ENCODE measurements at places on chromosomes 5 and 9. TPM values are rescaled to one million over a fixed set of nuclear protein-coding genes. Genes with fewer than 3 reads are reported as not detected.

GRCh38 chr5:65355301-65355700 lies 126.4 kb downstream of the ADAMTS6 start:
- no peak overlapping the region for H3K27ac ChIP-seq
- H3K4me3 ChIP-seq, result peak overlapping the region; percentile 32
- H3K36me3 ChIP-seq, result no peaks in the 10 kb centered on the region
- DNase-seq, result no peak
- H3K27me3 ChIP-seq, result no peaks in the 10 kb centered on the region

DNA sequence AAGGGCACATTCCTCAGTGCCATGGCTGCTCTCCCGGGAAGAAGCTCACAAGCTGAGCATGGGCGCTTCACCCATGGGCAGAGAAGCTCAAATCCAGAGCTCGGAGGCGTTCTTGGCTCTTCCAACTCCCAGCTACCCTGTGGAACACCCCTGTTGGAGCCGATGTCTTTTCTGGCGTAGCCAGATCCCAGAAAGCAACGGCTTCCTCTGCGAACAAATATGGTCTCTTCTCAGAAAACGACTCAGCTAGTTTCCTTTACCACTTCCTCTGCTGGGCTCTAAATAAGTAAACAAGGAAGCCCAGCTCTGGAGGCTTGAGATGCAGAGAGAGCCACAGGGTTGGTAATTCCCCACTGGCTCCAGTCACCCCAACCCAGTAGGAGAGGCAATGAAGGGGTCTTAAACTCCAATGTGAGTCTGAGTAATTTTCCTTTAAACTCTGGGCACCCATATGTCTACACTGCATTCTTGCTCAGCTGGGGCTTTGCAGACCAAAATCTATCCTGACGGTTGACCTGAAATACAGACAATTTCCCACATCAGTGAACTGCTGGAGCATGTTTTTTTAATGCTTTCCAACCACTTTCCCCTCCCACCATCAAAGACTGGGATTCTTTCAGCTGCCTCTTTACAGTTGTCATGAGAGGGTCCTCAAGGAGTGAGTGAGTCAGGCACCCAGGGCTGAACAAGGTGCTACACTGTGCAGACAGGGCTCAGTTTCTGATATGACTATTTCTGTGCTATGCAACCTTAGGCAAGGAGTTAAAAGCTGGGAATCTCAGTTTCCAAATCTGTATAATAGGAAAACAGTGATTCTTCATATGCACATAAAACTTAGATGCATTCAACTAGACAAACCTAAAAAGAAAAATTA lies at the start of gene LCP2:
TSS of gene LCP2 (minus strand) at position 189 of the 874 bp plus-strand sequence. CDS start at position 23, 166 bp downstream.
- H3K4me3 ChIP-seq, result peak within 1 kb of the TSS; percentile 69
- no peak for DNase-seq
- H3K27ac ChIP-seq, result peak within 1 kb of the TSS; percentile 68

Gene SCGB3A1
- total RNA-seq, result not detected

- H3K27ac ChIP-seq, result no peak overlapping the region
- no peaks in the 10 kb centered on the region for H3K27me3 ChIP-seq
- H3K4me1 ChIP-seq, result peaks cover 20% of the 10 kb centered on the region
- H3K4me3 ChIP-seq, result no peak overlapping the region
- no peaks in the 10 kb centered on the region for H3K36me3 ChIP-seq
- no peak for DNase-seq
Observed at GRCh38 chr9:137023583-137023991, 4.5 kb downstream of the ABCA2 start.

DNA sequence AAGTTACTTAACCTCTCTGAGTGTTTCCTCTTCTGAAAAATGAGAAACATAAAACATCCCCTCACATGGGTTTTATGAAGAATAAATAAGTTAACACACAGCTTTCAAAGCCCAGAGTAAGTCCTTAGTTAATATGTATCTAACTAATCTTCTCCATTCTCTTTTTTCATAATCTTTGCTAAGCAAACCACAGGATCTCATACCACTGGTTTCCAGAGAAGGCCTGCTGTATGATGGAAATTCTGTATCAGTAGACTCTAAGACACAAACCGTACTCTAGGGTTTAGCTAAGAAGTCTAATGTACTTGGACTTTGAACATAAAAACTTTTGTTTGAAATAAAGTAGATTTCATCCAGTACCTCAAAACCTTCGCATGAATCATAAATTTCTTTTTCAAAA lies 307.9 kb downstream of the SPOCK1 start:
- H3K27me3 ChIP-seq, result no peaks in the 10 kb centered on the region
- H3K27ac ChIP-seq, result no peak overlapping the region
- H3K36me3 ChIP-seq, result no peaks in the 10 kb centered on the region
- no peak for DNase-seq
- H3K4me3 ChIP-seq, result no peak overlapping the region

- no peak for DNase-seq
- no peaks in the 10 kb centered on the region for H3K36me3 ChIP-seq
- H3K27me3 ChIP-seq, result no peaks in the 10 kb centered on the region
- no peak overlapping the region for H3K4me3 ChIP-seq
- no peaks in the 10 kb centered on the region for H3K4me1 ChIP-seq
Observed at GRCh38 chr5:113042491-113043243, 66.1 kb downstream of the DCP2 start.

Gene KIF20A
- 1.1 TPM for total RNA-seq

Gene SPINK6
- not detected for total RNA-seq

GRCh38 chr5:81631621-81632020 lies 119.3 kb downstream of the SSBP2 start:
- H3K4me1 ChIP-seq, result no peaks in the 10 kb centered on the region
- no peaks in the 10 kb centered on the region for H3K36me3 ChIP-seq
- H3K27ac ChIP-seq, result no peak overlapping the region
- DNase-seq, result no peak
- no peaks in the 10 kb centered on the region for H3K27me3 ChIP-seq
- H3K4me3 ChIP-seq, result no peak overlapping the region

Gene PPP3R2
- total RNA-seq, result not detected

- H3K36me3 ChIP-seq, result no peaks in the 10 kb centered on the region
- H3K4me1 ChIP-seq, result no peaks in the 10 kb centered on the region
- H3K27me3 ChIP-seq, result no peaks in the 10 kb centered on the region
- DNase-seq, result no peak
Observed at GRCh38 chr5:101605700-101606099, 690.4 kb downstream of the SLCO4C1 start.

Gene SV2C
- 0.14 TPM for total RNA-seq

- no peak for DNase-seq
- peaks cover 11% of the 10 kb centered on the region for H3K4me1 ChIP-seq
Observed at GRCh38 chr9:130858739-130859705, 24.0 kb downstream of the ABL1 start.

DNA sequence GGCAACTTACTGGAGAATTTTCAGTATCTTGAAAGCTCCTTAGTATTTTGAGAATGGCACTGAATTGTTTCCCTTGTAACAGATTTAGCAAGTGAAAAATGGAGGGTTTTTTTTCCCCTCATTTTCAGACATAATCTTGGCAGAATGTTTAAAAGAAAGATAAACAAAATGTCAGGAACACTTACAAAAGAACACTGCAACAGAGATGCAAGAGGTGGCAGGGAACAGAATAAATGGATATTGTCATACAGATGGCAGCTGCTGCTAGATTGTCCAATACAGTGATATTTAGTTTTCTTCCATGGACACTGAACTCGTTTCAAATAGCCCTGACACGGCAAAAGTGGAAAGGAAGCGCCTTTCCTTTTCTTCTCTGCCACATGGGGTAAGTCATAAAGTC lies 76.9 kb upstream of the ZNF608 start:
- no peak overlapping the region for H3K4me3 ChIP-seq
- H3K27me3 ChIP-seq, result no peaks in the 10 kb centered on the region
- H3K36me3 ChIP-seq, result no peaks in the 10 kb centered on the region
- H3K27ac ChIP-seq, result no peak overlapping the region

DNA sequence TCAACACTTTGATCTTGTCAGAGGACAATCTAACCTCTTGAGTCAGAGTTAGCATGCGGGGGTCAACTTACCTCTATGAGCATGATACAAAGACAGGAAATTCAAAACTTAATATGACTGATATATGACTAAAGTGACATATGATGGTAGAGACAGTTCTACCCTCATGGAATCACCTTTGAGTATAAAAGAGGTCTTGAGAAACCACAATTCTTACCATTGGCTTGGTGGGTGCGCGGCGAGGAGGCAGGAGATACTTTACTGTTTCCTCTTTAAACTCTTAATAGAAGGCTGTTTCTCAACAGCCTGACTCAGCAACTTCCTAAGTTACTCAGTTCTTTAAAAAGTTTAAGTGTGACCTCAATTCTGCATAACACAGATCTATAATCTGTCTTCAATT lies 372.8 kb downstream of the KIAA0825 start:
- no peak overlapping the region for H3K27ac ChIP-seq
- no peak for DNase-seq
- peaks cover 10% of the 10 kb centered on the region for H3K4me1 ChIP-seq
- H3K36me3 ChIP-seq, result no peaks in the 10 kb centered on the region
- no peak overlapping the region for H3K4me3 ChIP-seq

DNA sequence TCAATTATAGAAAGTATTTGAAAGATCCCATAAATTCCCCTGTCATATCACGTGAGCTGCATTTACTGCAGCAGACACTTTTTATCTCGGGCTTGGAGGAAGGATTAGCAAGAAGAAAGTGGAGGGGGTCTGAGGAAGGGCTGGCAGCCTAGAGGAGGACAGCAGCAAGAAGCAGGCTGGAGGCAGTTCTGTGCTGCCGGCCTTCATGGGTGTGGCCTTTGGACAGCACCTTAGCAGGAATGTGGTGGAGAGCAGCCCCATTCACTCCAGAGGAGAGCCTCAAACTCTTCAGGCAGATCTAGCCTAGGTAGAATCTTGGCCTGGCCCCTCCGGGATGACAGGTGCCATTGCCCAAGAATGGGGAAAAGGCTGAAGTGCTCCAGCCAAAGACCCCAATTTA lies 89.8 kb upstream of the GABRP start:
- no peak overlapping the region for H3K27ac ChIP-seq
- no peaks in the 10 kb centered on the region for H3K27me3 ChIP-seq
- DNase-seq, result no peak
- no peaks in the 10 kb centered on the region for H3K36me3 ChIP-seq
- no peak overlapping the region for H3K4me3 ChIP-seq
- H3K4me1 ChIP-seq, result no peaks in the 10 kb centered on the region

- no peak overlapping the region for H3K4me3 ChIP-seq
- DNase-seq, result no peak
- H3K36me3 ChIP-seq, result no peaks in the 10 kb centered on the region
- H3K27ac ChIP-seq, result no peak overlapping the region
Observed at GRCh38 chr5:124372457-124372856, 374.0 kb downstream of the ZNF608 start.

GRCh38 chr5:106167766-106168165 lies 1503.0 kb downstream of the EFNA5 start:
- H3K4me3 ChIP-seq, result no peak overlapping the region
- no peaks in the 10 kb centered on the region for H3K27me3 ChIP-seq
- H3K27ac ChIP-seq, result no peak overlapping the region
- DNase-seq, result no peak

DNA sequence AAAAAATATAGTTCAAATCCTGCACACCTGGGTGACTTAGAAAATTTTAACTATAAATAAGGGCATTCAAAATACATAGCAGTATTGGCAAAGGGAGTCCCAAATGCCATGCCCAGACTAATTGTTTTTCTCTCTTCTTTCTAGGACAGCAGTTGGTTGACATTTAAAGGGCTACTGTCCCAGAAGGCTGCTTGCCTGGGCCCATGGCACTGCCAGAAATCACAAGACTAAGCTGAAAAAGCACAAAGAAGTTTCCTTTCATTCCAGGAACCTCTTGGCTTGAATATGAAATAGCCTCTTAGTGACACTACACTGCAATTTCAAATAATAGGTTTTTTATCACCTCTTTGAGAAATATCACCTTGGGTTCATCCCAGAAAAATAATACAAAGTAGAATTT lies 388.9 kb upstream of the TRPC7 start:
- H3K27me3 ChIP-seq, result no peaks in the 10 kb centered on the region
- DNase-seq, result no peak
- H3K36me3 ChIP-seq, result no peaks in the 10 kb centered on the region
- no peak overlapping the region for H3K4me3 ChIP-seq
- H3K4me1 ChIP-seq, result no peaks in the 10 kb centered on the region

GRCh38 chr5:124901081-124901480 lies 154.6 kb upstream of the ZNF608 start:
- H3K27me3 ChIP-seq, result no peaks in the 10 kb centered on the region
- H3K4me3 ChIP-seq, result no peak overlapping the region
- H3K36me3 ChIP-seq, result no peaks in the 10 kb centered on the region

GRCh38 chr9:78490231-78490630 lies 193.3 kb downstream of the PSAT1 start:
- DNase-seq, result no peak
- no peaks in the 10 kb centered on the region for H3K27me3 ChIP-seq
- H3K27ac ChIP-seq, result no peak overlapping the region
- H3K4me1 ChIP-seq, result no peaks in the 10 kb centered on the region

Gene INSYN2B
- not detected for total RNA-seq

GRCh38 chr5:10283927-10284635 lies 23.6 kb downstream of the CMBL start:
- H3K4me3 ChIP-seq, result no peak overlapping the region
- DNase-seq, result peak; percentile 50
- H3K36me3 ChIP-seq, result peaks cover 4% of the 10 kb centered on the region
- no peaks in the 10 kb centered on the region for H3K4me1 ChIP-seq
- no peaks in the 10 kb centered on the region for H3K27me3 ChIP-seq
- no peak overlapping the region for H3K27ac ChIP-seq

GRCh38 chr9:7125231-7125630 lies 367.5 kb downstream of the KDM4C start:
- no peaks in the 10 kb centered on the region for H3K27me3 ChIP-seq
- no peak overlapping the region for H3K27ac ChIP-seq
- no peak overlapping the region for H3K4me3 ChIP-seq
- no peak for DNase-seq

Gene SLC34A3
- total RNA-seq, result not detected

DNA sequence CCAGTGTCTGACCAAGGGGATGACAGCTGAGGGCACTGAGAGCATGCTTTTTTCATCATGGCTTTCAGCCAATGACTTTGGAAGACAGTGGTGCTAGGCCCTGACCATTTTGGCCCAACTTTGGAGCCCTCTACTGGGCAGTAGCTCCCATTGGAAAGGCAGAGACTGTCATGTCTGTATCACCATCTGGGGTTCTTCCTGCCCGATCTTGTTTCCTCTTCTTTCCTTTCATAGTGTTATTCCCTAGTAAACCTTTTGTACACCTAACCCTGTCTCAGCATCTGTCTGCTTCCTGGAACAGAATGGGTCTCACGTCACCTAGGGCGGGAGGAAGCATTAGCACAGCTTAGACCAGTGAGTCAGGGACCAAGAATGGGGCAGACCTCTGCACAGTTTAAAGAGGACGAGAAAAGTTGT lies 97.4 kb upstream of the MAST4 start:
- H3K4me1 ChIP-seq, result no peaks in the 10 kb centered on the region
- H3K36me3 ChIP-seq, result no peaks in the 10 kb centered on the region
- no peak for DNase-seq
- no peaks in the 10 kb centered on the region for H3K27me3 ChIP-seq

GRCh38 chr9:73565026-73565425 lies 413.4 kb downstream of the ANXA1 start:
- H3K4me3 ChIP-seq, result no peak overlapping the region
- no peaks in the 10 kb centered on the region for H3K4me1 ChIP-seq
- no peak overlapping the region for H3K27ac ChIP-seq
- H3K27me3 ChIP-seq, result no peaks in the 10 kb centered on the region
- DNase-seq, result no peak
- no peaks in the 10 kb centered on the region for H3K36me3 ChIP-seq

GRCh38 chr5:169164481-169164925 lies 136.4 kb downstream of the SLIT3 start:
- DNase-seq, result no peak
- no peaks in the 10 kb centered on the region for H3K36me3 ChIP-seq
